Iris pigment epithelial cell (primary cell): ENCODE measurements at places on chromosomes 1 and 21.
A peak's percentile ranks its signal among the peaks of the same experiment; 100 is the strongest.

GRCh38 chr1:178986204-178986603 is 39.5 kb upstream of the FAM20B start:
- no peak for DNase-seq

GRCh38 chr21:43819511-43820405 is 30.4 kb downstream of the RRP1 start:
- no peak for DNase-seq

- peak; percentile 95 for DNase-seq
Observed at GRCh38 chr1:66542811-66543767, 9.1 kb downstream of the SGIP1 start.

DNA sequence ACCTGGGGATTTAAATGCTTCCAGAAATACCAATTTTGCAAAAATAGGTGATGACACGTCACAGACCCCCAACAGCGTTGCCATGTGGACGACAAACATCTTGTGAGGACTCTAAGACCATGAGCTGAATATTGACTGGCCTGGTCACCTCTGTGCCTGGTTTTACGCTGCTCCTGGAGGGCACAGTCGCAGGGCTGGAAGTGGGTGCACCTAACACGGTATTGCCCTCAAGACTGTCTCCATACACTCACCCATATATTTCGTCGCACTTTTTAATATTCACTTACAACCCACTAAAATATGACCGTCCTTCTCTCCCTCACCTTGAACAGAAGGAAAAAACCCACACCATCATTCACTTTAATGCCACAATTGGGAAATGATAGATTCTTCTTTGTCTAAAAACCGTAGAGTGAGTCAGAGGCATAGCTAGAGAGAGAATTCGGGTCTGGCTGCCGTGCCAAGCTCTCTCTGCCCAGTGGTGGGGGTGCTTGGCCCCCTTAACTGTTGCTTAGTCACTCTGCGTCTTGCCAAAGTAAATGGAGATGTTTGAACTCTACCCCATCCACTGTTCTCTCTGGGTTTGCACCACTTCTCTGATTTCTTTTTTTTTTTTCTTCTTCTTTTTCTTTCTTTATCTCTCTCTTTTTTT is 40.8 kb upstream of the UTS2 start:
- DNase-seq: peak; percentile 40

GRCh38 chr21:39818557-39818956 is 48.7 kb upstream of the PCP4 start:
- DNase-seq: no peak

- no peak for DNase-seq
Observed at GRCh38 chr1:241130881-241131280, 226.1 kb downstream of the RGS7 start.

GRCh38 chr1:116356673-116357072 is 16.4 kb upstream of the ATP1A1 start:
- DNase-seq: peak; percentile 60

GRCh38 chr1:9062846-9063245 is 6.6 kb downstream of the SLC2A5 start:
- no peak for DNase-seq
